NCI-H1048 (cell line): ENCODE measurements at places on chromosomes 5 and 9.

DNA sequence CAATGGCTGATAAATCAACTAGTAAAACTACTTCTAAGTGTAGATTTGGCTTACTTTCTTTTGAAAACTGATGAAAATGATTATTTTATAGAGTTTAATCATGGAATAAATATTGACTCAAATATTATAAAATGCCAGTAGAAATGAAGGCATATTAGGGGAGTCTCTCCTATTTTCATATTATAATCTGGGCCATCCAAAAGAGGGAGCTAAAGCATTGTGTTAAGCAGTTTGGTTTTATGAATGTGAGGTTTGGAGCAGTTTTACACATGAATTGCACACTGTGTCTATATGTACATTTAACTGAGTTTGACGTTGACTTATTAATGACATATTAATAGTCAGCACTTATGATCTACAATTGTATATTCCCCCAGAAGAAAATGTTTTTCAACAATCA is 17.4 kb downstream of the CDH9 start:
- DNase-seq, result no peak

DNA sequence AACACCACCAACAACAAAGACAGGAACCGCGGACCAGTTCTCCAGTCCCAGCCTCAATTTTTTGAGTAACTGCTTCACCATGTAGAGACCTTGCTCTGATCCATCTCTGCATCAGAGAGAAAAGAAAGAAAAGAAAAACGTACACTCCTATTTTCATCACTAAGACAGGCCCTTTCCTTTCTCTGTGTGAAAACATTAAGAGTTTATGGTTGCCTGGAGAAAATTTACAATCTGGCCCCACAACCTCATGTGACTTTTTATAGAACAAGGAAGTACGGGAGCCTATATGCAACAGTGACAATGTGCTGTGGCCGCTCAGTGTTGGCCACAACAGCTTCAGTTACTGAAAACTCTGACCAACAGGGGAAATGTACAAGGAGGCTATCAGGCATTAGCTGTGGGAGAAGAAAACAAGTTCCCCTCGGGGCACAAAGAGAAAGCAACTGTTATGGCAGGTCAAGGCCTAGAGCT is 272.9 kb upstream of the PTGER4 start:
- DNase-seq, result no peak

- DNase-seq, result no peak
These were observed 139.7 kb downstream of the TLE1 start for GRCh38 chr9:81549500-81550206.

- DNase-seq, result no peak
These were observed 35.7 kb downstream of the INVS start for GRCh38 chr9:100134731-100135130.

GRCh38 chr9:90770182-90770738 is 31.4 kb upstream of the SYK start:
- no peak for DNase-seq

DNA sequence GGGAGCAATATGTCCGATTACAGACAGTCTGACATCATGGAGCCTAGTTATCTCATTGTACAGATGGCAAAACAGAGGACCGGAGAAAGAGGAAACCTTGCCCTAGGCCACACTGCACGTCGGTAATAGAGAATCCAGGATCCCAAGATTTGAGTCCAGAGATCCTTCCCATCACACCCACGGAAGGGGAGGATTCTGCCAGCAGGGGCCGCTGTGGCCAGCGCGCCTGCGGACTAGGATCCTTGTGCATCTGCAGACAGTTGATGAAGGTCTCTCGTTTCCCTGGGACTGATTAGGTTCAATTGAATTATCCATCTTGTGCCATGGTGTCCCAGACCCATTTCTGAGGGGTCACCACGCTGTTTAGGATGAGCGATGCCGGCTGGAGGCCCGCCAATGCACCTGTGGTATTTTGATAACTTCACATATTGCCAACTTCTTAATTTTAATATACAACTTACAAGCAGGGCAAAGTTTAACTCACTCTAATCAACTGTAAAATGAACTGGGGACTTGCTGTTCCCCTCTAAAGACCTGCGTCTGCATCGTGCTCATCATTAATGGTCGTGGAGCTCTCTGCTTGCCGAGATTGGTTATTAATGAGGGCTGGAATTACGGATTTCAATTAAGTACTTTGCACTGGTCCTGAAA is 592.7 kb upstream of the BRINP1 start:
- peak; percentile 32 for DNase-seq

GRCh38 chr9:117752894-117753293 is 48.7 kb downstream of the TLR4 start:
- DNase-seq, result no peak

DNA sequence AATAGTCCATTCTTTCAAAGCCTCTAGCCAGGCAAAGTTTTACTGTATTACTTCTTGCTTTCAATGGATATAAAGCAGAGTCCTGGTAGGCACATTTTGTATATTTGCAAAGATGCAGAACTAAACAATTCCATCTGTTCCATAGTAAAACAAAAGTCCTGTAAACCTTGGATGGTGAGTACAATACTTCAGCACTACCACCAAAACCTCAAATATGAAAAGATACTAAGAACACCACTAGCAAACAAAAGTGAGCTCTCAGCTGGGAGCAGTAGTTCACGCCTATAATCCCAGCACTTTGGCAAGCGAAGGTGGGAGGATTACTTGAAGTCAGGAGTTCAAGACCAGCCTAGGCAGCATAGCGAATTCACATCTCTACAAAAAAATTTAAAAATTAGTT is 195.0 kb downstream of the MSX2 start:
- DNase-seq, result no peak
